ENCODE measurements at places on chromosomes 12 and 14. TPM values are rescaled to one million over a fixed set of nuclear protein-coding genes. Genes with fewer than 3 reads are reported as not detected.

ATL1 gene
- total RNA-seq, result 0.98 TPM

KRT75 gene
- not detected for total RNA-seq

GSC gene
- total RNA-seq, result not detected

AQP5 gene
- total RNA-seq, result 0.82 TPM

ADCK1 gene
- total RNA-seq, result 3.6 TPM

BDKRB2 gene
- total RNA-seq, result 61.8 TPM

KRT2 gene
- total RNA-seq, result not detected

SLC10A1 gene
- not detected for total RNA-seq

GPRC5A gene
- total RNA-seq, result 11.6 TPM

RPL10L gene
- not detected for total RNA-seq

SYCP3 gene
- 0.08 TPM for total RNA-seq

OVCH1 gene
- total RNA-seq, result 0.70 TPM

AMDHD1 gene
- total RNA-seq, result not detected

NUAK1 gene
- 75.3 TPM for total RNA-seq

PRICKLE1 gene
- 11.5 TPM for total RNA-seq

PRR4 gene
- total RNA-seq, result 0.47 TPM

KRT77 gene
- not detected for total RNA-seq

PMCH gene
- total RNA-seq, result not detected

OR6C2 gene
- not detected for total RNA-seq

KRT3 gene
- total RNA-seq, result not detected

CS gene
- total RNA-seq, result 44.8 TPM

COQ5 gene
- 39.1 TPM for total RNA-seq

KRT80 gene
- not detected for total RNA-seq

PLD4 gene
- total RNA-seq, result not detected

SDR9C7 gene
- total RNA-seq, result not detected

PLCZ1 gene
- not detected for total RNA-seq

TCL1B gene
- total RNA-seq, result not detected

IL26 gene
- total RNA-seq, result 0.35 TPM

PKP2 gene
- total RNA-seq, result 0.35 TPM

IGF1 gene
- total RNA-seq, result not detected

OTOGL gene
- total RNA-seq, result 0.08 TPM

SLC2A14 gene
- total RNA-seq, result not detected

ANHX gene
- not detected for total RNA-seq

VTI1B gene
- total RNA-seq, result 75.7 TPM

TAS2R20 gene
- 1.9 TPM for total RNA-seq

MYO1H gene
- not detected for total RNA-seq

IL22 gene
- total RNA-seq, result not detected
